ENCODE measurements at places on chromosomes 3 and 15. TPM values are rescaled to one million over a fixed set of nuclear protein-coding genes. Genes with fewer than 3 reads are reported as not detected.

The TIGIT gene
- total RNA-seq = not detected

The SLC6A6 gene
- total RNA-seq = 2.3 TPM

- no peak for DNase-seq
These were observed 28.1 kb downstream of the COLQ start for GRCh38 chr3:15493436-15493835.

The WDR72 gene
- 5.0 TPM for total RNA-seq

GRCh38 chr15:33292717-33293307 lies 18.0 kb upstream of the RYR3 start:
- DNase-seq = peak; percentile 44
